ENCODE measurements at places on chromosomes 11 and 22. TPM values are rescaled to one million over a fixed set of nuclear protein-coding genes. Genes with fewer than 3 reads are reported as not detected.

Gene LARGE1
- 4.8 TPM for total RNA-seq

Gene C11orf87
- not detected for total RNA-seq

Gene NEFH
- 0.35 TPM for total RNA-seq

Gene TMPRSS6
- 1.9 TPM for total RNA-seq

Gene BEST1
- total RNA-seq: not detected

Gene C11orf91
- total RNA-seq: not detected

Gene ALX4
- not detected for total RNA-seq

Gene CXCR5
- total RNA-seq: 2.9 TPM

Gene TRIM5
- total RNA-seq: 16.9 TPM

- no peak for DNase-seq
These were observed 179.3 kb upstream of the FAT3 start for GRCh38 chr11:92045301-92045700.

GRCh38 chr11:105202422-105202821, 62.9 kb upstream of the CARD18 start:
- DNase-seq: no peak

DNA sequence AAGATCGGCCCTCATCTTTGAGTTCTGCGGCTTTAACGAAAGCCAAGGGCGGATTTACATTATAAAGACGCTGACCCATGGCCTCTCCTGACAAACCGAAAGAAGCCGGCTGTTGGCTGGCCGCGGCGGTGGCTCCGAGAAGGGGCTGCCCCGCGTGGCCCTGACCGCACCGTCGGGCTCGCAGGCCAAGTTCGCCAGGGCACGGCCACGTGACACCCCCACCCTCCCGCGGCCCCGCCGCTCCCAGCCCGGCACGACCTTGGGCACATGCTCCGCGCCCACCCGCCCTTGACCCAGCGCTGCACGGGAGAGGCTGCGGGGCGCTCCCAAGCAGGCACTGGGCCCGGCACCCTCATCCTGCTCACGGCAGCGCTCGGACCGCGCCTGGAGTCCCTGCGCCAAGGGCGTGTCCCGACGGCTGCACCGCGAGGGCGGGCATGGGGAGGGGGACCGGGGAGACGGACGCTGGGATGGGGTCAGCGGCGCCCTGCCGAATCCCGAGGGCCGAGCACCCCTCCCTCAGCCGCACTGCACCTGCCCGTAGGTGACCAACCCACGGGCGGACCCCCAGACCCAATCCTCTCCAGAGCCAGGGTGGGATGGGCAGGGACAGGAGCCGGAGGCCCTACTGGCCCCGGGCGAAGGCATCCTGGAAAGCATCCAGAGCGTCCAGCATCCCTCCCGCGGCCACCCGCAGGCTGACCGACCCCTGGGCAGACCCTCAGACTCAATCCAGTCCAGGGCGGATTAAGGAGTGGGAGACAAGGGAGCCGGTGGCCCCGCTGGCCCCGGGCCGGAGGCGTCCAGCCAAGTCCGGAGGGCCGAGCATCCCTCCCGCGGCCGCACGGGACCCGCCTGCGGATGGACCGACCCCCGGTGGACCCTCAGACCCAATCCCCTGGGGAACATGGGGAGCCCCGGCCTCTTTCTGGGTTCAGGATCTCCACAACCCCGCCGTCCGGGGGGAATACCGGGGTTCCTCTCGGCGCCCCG, 759 bp downstream of the CPT1A start:
- no peak for DNase-seq

GRCh38 chr11:403761-404431, 9.9 kb downstream of the PKP3 start:
- DNase-seq: no peak

GRCh38 chr11:23359297-23359696, 499.0 kb upstream of the CCDC179 start:
- no peak for DNase-seq

DNA sequence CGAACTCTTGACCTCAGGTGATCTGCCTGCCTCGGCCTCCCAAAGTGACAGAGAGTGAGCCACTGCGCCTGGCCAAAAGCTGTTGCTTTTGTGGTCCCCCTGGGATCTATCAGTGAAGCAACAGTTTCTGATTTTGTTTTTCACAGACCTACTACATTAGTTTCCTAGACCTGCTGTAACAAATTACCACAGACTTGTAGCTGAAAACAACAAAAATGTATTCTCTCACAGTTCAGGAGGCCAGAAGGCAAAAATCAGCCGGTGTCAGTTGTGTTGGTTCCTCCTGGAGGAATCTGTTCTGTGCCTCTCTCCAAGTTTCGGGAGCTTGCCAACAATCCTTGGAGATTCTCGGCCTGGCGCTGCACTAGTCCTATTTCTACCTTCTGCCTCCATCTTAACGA, 8.5 kb upstream of the SLC35C1 start:
- no peak for DNase-seq

DNA sequence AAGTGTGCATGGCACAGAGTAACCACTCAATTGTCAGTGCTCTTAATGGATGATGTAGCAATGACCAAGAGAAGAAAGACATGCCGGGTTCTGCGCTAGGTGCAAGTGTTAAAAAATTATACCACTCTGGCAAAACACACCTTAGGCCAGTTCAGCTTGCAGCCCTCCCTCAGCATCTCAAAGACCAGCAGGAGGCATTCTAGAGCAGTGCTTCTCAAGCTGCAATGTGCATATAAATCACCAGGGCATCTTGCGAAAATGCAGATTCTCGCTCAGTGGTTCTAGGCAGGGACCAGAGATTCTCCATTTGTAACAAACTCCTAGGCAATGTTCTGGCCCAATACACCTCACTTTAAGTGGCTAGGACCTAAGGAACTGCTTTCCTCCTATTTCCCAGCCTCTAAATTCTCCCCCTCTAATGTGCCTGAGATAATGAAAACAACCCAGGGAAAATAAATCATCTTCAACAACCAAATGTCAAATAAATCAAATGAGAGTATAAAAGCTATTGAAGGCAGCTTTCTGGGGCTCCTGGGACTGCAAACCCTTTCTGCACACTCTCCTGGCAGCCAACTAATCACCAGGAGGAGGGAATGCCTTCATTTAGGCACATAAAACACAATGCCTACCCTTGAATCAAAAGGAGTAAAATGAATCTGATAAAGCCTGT, 337.2 kb upstream of the API5 start:
- no peak for DNase-seq

DNA sequence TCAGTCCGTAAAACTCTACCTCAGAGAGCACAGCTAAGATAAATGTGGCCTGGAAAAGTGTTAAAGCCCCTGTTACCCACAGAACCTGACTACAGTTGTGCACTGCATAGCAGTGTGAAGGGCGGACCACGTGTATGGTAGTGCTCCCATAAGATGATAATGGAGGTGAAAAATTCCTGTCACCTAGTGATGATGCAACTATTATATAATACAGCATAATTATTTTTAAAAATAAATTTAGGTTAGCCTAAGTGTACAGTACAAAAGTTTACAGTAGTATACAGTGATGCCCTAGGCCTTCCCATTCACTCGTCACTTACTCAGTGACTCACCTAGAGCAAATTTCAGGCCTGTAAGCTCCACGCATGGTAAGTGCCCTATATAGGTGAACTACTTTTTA, 76.6 kb upstream of the RASSF10 start:
- no peak for DNase-seq

- DNase-seq: no peak
These were observed 21.2 kb upstream of the MAP6 start for GRCh38 chr11:75689863-75690609.

DNA sequence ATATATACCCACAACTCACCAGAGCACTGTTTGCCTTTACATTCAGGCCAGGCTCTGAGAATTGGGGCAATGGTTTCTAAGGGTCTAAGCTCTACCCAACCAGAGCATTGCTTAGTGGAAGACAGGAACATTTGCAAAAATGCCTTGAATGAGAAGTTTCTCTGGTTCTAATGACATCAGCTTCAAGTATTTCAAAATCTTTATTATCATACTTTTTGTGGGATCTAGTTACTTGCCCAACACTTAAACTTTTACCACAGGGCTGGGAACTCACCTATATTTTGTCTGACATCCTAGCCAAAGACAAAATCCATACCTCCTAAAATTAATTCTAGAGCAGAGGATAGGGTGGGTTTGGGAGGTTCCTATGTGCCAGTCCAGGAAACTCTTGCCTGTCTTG, 51.5 kb downstream of the INSC start:
- no peak for DNase-seq

GRCh38 chr11:117673602-117674001, 123.4 kb downstream of the DSCAML1 start:
- DNase-seq: no peak

DNA sequence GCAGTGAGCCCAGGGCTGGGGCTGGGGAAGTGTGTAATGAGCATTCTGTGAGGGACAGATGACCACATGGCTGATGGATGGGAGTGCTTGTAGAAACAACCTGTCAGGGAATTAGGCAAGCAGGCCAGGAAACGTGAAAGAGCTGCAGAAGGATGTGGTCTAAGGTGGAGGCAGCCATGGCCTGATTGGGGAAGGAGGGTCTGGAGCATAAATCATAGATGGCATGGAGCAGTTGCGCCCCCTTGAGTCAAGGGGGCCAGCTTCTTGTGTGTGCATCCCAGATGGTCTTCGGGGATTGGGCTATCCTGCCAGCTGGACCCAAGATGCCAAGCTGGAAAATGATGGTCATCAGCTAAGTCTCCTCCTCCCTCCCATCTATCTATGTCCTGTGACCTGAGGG, 119.4 kb upstream of the CLPB start:
- DNase-seq: no peak

DNA sequence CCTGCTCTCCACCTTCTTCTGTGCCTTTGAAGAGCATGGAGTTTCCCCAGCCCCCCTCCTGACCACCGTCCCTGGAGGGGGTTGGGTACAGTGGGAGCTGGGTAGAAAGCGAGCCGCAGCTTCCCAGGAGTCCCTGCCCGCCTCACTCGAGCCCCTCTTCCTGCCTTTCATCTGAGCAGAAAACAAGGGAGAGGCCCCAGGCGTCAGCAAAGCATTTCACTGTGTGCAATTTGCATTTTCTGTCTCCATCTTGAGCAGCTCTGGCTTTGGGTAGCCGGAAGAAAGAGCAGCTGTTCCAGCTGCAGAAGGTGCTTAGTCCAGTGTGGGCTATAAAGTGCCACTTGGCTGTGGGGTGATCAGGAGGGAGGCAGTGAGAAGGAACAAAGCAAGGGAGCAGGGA, 229.7 kb downstream of the CEP164 start:
- no peak for DNase-seq

DNA sequence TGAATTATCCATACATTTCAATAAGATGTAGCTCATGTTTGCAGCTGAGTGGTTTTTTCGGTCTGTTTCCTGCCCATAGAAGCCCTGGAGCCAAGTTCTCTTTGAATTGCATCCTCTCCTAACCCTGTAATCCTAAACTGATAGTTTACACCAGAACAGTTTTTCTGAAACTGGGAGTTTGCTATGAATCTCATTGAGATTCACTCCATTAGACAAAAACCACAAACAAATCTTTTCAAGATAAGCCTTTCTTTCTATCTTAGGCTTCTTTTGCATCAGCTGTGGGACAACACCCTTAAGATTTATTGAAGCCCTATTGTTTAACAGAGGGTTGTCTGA, 324.8 kb downstream of the DYNC2H1 start:
- no peak for DNase-seq

- no peak for DNase-seq
These were observed 22.7 kb upstream of the BDNF start for GRCh38 chr11:27722953-27723344.

GRCh38 chr11:32290783-32291182, 144.6 kb downstream of the WT1 start:
- DNase-seq: no peak

DNA sequence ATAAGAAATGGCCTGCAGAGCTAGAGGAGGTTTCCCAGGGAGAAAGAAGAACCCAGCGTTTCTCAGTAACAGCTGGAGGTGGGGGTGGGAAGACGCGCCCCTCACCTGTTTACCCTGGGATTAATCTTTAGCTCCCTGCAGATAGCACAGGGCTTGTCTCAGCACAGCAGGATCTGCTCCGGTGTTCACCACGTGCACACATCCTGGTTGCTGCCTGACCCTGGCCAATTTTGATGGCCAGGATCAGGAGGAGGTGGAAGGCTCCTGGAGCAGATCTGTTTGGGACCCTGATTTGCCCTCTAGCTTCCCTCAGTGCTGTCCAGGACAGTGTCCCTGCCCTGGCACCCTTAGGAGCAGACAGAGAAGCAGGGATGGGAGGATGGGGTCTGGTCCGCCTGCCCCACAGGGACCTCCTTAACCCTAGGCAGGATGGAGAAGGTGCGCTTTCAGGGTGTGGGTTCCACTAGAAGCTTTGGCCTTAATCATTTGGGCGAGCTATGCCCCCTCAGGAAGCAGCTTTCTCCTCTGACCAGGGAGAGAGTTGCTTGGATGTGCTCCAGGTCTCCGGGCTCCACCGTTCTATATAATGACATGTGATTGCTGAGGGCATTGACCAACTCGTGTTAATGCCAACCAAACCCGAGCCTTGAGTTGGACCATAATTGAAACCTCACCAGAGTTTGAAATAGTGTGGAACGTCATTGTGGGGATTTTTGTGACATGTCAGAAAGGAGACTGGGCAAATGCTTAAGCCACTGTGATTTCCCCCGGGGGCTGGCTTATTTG, 19.3 kb downstream of the UPB1 start:
- DNase-seq: no peak

DNA sequence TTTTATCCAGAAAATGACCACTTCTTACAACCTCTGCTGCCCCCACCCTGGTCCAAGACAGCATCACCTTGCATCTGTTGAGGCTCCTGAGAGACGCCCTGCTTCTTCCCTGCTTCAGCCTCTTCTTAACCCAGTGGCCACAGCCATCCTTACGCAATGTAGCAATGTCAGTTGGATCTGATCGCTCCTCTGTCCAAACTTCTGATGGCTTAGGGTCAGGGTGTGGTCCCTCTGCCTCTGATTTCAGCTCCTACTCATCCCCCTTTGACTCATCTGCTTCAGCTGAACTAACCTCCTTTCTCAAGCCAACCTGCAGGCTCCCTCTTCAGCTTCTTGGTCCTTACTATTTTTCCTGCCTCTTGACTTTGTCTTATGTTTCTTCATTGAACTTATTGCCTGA, 280.8 kb downstream of the KIRREL3 start:
- no peak for DNase-seq

- no peak for DNase-seq
These were observed 1.9 kb upstream of the OR6Q1 start for GRCh38 chr11:58028687-58029411.

DNA sequence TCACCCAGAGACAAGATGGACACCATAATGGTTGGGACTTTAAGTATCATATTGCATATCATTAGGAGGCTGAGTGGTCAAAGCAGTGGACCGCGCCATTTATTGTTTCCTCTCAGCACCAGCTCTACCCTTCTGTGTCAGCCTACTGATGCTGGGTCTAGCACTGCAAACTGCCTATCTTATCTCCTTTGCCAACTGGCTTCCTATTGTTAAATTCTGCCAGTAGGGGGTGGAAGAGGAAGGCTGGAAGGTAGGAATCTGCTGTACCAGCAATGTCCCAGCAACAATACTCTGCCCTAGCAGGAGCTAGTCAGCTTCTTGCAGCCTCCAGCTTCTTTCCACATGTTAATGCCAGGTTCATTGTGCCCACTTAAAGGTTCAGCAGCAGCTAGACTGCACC, 367.1 kb upstream of the PDGFD start:
- peak; percentile 24 for DNase-seq

DNA sequence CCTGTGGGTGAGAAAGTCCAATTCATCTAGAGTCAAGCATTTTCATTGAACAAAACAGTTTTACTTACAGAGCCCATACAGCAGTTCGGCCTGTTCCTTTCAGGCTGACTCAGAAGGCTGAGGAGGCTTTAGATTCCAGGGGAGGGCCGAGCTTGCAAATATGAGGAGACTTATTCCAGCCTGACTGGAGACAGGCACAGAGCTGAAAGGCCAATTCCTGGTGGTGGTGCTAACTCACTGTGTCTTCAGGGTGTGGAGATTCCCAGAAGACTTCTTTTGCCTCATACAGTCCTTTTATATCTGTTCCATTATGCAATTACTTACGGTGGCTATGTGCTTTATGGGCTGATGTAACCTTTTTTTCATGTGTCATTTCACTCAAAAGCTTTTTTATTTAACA, at the start of gene OR51E2:
OR51E2 (minus strand) TSS at position 269 of the 400 bp plus-strand sequence. CDS start 15,142 bp downstream, outside the sequence.
- DNase-seq: no peak
